ENCODE measurements at places on chromosomes 11 and 22. TPM values are rescaled to one million over a fixed set of nuclear protein-coding genes. Genes with fewer than 3 reads are reported as not detected.

DNA sequence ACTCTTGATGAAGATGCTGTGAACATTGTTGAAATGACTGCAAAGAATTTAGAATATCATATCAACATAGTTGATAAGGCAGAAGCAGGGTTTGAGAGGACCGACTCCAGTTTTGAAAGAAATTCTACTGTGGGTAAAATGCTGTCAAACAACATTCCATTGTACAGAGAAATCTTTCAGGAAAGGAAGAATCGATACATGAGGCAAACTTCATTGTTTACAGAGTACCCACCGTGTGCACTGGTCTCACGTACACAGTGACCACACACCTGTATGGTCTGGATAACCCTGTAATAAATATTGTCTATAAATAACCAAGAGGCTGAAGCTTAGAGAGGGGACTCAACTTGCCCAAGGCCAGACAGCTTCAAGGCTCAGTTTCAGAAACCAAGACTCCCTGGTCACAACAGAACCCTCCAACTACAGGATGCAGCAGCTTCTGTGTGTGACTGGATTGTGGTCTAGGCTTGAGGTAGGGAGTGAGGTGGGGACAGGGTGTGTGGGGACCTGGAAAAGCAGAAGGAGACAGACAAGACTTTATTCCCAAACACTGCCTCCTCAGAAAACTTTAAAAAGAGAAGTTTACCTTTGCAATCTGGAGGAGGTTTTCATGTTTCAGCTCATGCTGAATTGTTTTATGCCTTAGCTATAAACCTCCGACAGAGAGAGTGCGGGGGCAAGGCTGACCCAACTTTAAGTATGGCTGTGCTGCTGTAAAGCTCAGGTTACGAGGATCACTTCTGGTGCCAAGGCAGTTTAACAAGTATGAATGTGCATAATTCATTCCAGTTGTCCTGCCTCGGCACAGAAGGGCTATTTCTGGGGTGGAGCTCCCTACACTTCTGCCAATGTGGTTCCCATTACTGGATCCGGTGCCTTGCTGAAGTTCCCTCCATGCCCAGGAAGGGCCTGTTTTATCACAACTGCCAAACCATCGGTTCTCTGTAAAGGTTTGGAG is 372.6 kb upstream of the NARS2 start:
- no peak for DNase-seq

TIMM10 gene
- 179 TPM for polyA plus RNA-seq

DNA sequence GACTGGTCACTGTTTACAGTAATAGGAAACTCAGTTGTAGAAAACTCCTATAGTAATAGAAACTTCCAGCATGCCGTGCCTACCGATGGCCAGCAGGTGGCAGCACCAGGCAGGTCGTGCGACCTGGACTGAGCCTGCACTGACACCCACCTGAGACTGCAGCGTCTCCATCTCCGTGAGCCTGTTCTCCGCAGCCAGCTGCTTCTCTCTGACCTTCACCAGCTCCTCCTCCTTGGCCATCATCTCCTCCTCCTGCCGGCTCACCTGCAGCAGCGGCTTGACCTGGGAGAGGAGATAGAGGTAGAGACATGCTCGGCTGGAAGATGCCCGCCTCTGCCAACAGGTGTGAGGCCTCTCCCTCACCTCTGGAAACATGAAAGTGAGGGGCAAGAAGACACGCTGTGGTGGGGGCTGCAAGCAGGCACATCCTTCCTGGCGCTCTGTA is 48.5 kb downstream of the APOL1 start:
- DNase-seq, result peak; percentile 88

GRCh38 chr11:2739531-2740274 is 39.9 kb upstream of the KCNQ1OT1 start:
- DNase-seq, result no peak

DNA sequence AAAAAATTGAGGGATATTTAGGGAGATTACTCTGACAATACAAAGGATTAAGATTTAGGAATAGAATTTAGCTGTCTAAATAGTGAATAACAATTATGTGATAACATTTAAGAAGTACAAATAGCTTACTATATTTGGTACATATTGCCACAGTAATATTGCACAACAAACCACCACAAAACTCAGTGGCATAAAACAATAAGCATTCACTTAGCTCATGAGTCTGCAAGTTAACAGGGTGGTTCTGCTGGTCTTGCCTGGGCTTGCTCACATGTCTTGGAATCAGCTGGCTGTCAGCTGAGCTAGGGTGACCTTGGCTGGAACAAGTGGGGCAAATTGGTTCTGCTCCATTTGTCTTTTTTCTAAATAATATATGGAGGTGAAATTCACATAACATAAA is 115.1 kb downstream of the DCDC1 start:
- DNase-seq, result no peak

C22orf23 gene
- 0.33 TPM for polyA plus RNA-seq

- no peak for DNase-seq
Measured at GRCh38 chr22:47289336-47289985, 527.0 kb downstream of the TBC1D22A start.

- DNase-seq, result no peak
Measured at GRCh38 chr22:41239443-41240128, 1.1 kb downstream of the CHADL start.

SLC1A2 gene
- polyA plus RNA-seq, result under 0.01 TPM

DNA sequence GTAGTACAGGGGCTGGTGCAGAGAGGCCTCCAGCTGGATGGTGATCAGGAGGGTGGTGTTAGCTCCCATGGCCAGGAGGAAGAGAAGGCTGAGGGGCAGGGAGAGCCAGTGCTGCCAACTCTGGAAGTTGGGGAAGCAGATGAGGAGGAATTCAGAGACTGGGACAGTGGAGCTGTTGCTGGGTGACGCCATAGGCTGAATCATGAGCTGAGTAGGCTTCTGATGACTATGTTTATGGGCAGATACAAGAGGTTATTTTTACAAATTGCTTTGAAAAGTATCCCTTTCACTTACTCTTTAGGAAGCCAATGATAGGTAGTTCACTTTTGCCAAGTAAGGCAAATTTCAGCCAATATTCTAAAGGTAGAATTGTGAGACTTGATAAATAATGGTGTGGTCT is 3.1 kb downstream of the OR56A1 start:
- DNase-seq, result no peak

GRCh38 chr11:61954106-61954850 is 4.1 kb downstream of the BEST1 start:
- DNase-seq, result no peak

OTOG gene
- polyA plus RNA-seq, result not detected

TYR gene
- polyA plus RNA-seq, result not detected

- peak; percentile 87 for DNase-seq
Measured at GRCh38 chr11:2885017-2885677, 428 bp downstream of the CDKN1C start.

GRCh38 chr11:17796154-17796553 is 61.6 kb downstream of the KCNC1 start:
- DNase-seq, result no peak

- DNase-seq, result peak; percentile 68
Measured at GRCh38 chr11:123235117-123235655, 40.1 kb upstream of the CLMP start.

DNA sequence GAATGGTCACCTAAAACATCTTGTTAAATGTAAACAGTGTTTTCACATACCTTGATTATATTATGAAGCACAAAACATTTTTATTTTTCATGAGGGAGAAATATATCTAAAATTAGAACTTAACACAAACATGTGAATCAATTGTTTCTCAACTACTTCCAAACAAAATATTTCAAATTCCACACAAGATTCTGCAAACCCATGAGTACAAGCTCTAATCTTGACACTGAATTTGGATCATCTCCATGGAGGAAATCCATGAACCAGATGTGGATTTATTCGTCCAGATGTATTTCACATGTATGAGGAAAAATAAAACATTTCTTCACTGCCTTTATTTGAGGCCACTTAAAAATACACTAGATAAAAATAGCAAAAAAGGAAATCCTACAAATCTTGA is 184.2 kb downstream of the SBF2 start:
- DNase-seq, result no peak

LIF gene
- polyA plus RNA-seq, result 24.6 TPM

ROBO4 gene
- polyA plus RNA-seq, result 0.95 TPM

MPPED2 gene
- 0.05 TPM for polyA plus RNA-seq

AMPD3 gene
- polyA plus RNA-seq, result 1.7 TPM

DNA sequence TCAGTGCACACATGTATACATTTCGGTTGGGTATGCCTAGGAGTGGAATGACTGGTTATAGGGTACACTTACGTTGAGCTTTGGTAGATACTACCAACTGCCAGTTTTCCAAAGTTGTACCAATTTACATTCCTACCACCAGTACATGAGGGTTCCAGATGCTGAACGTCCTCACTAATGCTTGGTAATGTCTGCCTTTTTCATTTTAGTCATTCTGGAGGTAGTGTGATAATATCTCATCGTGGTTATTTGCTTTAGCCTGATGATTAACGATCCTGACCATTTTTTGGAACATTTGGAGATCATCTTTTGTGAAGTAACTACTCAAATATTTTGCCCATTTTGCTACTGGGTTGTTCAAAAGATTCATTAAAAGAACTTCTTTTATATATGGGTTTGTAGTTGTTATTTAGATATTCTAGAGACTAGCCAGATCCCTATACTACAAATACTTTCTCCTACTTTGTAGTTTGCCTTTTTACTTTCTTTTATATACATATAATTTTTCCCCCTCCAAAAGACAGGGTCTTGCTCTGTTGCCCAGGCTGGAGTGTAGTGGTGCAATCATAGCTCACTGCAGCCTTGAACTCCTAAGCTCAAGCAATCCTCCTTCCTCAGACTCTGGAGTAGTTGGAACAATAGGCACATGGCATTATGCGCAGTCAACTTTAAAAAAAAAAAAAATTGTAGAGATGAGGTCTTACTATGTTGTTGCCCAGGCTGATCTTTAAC is 62.1 kb downstream of the RBFOX2 start:
- no peak for DNase-seq

DNA sequence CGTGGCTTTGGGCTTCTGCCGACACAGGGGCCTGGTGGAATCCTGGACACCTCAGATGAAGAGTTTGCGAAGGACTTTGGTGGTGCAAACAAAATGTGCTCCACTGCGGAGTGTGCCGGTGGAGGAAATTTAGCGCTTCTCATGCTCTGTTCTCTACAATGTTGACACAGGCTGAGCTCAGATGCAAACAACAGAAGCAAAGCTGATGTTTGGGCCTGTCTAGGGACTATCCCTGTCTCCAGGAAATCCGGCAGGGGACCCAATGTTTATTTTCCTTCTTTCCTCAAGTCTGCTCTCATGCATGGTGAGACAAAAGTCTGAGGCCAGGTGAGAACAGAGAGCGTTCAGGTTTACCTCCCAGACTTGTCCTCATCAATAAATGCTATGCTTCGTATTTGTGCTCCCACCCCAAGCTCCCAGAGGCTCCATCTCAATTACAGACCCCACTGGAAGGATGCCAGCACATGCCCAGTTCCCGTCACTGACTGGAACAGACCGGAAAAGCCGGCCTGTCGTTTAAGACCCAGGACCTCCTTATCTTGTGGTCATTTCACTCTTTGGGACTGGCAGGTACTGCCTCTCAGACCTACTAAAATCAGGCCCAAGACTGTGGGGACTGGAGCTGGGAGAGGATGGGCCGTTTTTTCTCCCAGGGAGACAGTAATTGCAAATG is 105.7 kb upstream of the B3GAT1 start:
- no peak for DNase-seq

DNA sequence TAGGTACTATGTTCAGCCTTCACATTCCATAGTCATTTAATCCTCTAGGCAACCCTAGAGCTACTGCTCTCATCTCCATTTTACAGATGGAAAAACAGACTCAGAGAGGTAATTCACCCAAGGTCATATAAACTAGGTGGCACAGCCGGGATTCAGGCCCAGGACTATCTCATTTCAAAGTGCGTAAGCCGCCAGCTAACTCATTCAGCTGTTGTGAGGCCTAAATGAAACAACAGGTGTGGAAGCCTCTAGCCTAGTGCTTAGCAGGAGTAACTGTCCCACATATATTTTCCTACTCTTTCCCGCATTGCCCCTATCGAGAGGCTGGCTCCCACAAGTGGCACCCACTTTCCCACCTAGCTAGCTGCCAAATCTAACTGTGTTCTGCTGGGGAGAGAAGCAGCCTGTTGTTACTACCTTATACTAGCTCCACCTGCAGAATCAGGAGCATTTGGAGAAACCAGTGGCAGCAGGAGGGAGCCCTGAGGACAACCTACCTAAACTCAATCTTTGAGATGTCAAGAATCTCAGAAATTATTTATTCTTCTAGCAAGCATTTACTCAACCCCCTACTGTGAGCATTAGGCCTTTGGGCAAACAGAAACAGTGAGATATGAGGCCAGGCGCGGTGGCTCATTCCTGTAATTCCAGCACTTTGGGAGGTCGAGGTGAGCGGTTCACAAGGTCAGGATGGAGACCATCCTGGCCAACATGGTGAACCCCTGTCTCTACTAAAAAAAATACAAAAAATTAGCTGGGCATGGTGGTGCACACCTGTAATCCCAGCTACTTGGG is 20.9 kb downstream of the PRG3 start:
- no peak for DNase-seq

GRCh38 chr11:112310419-112310818 is 49.8 kb upstream of the PLET1 start:
- DNase-seq, result no peak

GRCh38 chr11:3995307-3995706 is 99.3 kb upstream of the RRM1 start:
- no peak for DNase-seq

APOC3 gene
- not detected for polyA plus RNA-seq

GRCh38 chr22:43570531-43571165 is 158.8 kb downstream of the MPPED1 start:
- DNase-seq, result no peak

GRCh38 chr22:22955866-22956535 is 68.4 kb downstream of the IGLL5 start:
- peak; percentile 71 for DNase-seq

DSCAML1 gene
- not detected for polyA plus RNA-seq

DNA sequence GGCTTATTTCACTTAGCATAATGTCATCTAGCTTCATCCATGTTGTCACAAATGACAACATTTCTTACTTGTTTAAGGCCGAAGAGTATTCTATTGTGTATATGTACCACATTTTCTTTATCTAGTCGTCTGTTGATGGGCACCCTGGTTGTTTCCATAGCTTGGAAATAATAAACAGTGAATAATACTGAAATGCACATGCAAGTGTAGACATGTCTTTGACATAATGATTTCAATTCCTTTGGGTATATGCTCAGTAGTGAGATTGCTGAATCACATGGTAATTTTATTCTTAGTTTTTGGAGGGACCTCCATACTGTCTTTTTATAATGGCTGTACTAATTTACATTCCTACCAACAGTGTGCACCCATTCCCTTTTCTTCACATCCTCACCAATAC is 508.0 kb downstream of the NELL1 start:
- no peak for DNase-seq

DNA sequence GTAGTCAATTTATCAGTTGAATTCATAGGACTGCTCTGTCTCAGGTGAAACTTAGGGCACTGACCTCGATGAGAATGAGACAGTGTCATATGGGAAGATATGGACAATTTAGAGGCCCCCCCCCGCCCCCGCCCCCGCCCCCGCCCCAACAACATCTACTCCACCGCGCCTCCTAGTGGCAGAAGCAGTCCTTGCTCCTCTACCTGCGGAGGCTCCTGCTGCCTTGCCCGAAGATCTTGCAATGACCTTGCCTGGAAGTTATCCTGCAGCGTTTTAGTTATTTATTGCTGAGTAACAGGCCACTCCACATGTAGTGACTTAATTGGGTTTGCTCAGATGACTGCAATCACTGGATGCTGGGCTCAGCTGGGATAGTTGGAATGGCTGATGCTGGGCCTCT is 15.2 kb downstream of the SERPINH1 start:
- peak; percentile 84 for DNase-seq

Data from SK-N-SH (cell line).